ENCODE measurements at places on chromosomes 7 and 10. TPM values are rescaled to one million over a fixed set of nuclear protein-coding genes. Genes with fewer than 3 reads are reported as not detected.

The ASAH2B gene
- polyA plus RNA-seq = 14.9 TPM

The AKR1D1 gene
- polyA plus RNA-seq = not detected

The OPN1SW gene
- polyA plus RNA-seq = 1.9 TPM

The PMPCB gene
- 130 TPM for polyA plus RNA-seq

The TFR2 gene
- 23.5 TPM for polyA plus RNA-seq

The HMX2 gene
- not detected for polyA plus RNA-seq

The PDAP1 gene
- 212 TPM for polyA plus RNA-seq

The SPDYE16 gene
- polyA plus RNA-seq = 0.81 TPM

The SORCS1 gene
- polyA plus RNA-seq = 27.0 TPM

The MAPK8 gene
- polyA plus RNA-seq = 189 TPM
